ENCODE measurements at places on chromosomes 5 and 9. TPM values are rescaled to one million over a fixed set of nuclear protein-coding genes. Genes with fewer than 3 reads are reported as not detected.

GRCh38 chr5:57492632-57493031 is 10.0 kb upstream of the ACTBL2 start:
- no peak for DNase-seq

GRCh38 chr5:92741906-92742305 is 839.1 kb downstream of the NR2F1-AS1 start:
- DNase-seq, result no peak

DNA sequence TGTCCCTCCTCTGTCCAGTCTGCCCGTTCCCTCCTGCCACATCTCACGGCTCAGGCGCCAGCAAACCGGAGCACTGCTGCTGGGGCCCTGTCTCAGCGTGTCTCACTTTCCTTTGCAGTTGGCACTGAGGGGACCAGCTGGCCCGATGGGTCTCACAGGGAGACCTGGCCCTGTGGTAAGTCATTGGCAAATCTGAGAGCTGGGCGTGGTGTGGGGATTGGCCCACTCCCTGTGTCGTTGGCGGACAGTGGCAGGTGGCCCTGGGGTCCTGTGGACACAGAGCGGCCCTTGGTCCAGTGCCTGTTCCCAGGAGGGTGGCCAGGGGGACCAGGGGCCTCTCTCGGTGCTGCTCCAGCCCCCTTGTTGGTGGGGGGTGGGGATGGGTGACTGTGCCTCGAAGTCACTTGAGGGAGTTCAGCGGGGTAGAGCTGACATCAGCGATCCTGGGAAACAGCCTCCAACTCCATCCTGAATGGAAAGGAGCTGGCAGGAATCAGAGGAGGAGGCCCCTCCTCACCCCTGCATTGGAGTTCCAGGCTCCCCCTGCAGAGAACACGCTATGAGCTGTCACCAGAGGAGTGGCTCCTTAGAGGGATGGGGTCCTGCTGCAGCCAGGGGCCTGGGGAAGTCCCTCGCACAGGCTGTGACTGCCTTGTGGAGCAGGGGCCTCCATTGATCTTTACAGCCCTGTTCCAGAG is 111.0 kb downstream of the COL5A1 start:
- DNase-seq, result no peak

GRCh38 chr5:11903614-11904264 is 507 bp downstream of the CTNND2 start:
- DNase-seq, result no peak

- DNase-seq, result no peak
Observed at GRCh38 chr5:153670101-153670500, 179.6 kb downstream of the GRIA1 start.

DNA sequence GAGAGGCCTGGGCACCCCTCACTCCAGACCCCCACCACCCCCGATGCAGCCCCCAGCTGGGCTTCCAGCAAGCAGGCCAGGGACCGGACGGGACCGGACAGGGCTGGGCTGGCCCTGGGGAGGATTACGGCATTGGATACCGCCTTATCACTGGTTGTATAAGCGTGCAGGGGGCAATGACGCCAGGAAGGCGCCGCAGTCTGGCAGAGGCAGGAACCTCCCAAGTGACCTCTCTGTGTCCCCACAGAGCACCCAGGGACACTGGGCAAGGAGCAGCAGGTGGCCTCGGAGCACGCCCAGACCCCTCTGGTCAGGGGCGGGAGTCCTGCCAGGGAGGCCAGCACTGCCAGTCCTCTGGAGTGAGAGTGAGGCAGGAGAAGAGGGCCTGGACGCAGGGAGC is 723 bp upstream of the LCN15 start:
- no peak for DNase-seq

DNA sequence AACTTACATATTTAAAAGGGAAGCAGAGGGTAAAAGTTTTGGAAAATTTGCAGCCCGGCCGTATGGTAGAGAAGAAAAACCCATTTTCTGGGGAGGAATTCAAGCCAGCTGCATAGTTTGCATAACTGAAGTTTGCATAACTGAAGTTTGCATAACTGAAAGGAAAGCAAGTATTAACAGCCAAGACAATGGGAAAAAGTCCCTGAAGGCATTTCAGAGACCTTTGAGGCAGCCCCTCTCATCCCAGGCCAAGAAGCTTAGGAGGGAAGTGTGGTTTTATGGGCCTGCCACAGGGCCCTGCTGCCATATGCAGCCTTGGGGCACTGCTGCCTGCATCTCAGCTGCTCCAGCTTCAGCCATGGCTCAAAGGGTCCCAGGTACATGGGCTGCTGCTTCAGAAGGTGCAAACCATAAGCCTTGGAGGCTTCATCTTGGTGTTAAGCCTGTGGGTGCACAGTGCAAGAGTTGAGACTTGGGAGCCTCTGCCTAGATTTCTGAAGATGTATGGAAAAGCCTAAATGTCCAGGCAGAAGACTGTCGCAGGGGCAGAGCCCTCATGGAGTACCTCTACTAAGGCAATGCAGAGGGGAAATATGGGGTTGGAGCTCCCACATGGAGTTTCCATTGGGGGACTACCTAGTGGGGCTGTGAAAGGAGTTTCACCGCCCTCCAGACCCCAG is 36.9 kb upstream of the CXCL14 start:
- DNase-seq, result no peak

- DNase-seq, result no peak
Observed at GRCh38 chr5:173970878-173971650, 17.9 kb upstream of the C5orf47 start.

DNA sequence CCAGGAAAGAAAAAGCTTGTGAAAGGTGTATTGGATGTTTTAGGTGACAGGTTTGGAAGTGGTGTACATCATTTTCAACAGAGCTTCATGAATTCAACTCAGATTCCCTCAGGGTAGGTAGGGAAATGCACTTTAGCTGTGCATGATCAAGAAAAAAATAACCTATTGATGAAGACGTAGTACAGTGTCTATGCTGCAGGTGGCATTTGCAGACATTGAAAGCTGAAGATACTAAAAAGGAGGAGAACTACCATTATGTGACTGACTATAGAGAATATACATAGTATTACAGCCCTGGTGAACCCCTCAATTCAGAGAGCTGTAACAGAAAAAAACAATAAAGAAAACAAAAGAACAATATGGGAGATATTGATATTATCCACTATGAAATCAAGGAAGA is 2344.7 kb upstream of the ACO1 start:
- no peak for DNase-seq

- DNase-seq, result peak; percentile 56
Observed at GRCh38 chr9:133238851-133239532, 29.9 kb upstream of the OBP2B start.

GRCh38 chr5:65418661-65419060 is 63.1 kb downstream of the ADAMTS6 start:
- DNase-seq, result no peak

Gene CKMT2
- total RNA-seq, result 0.27 TPM

DNA sequence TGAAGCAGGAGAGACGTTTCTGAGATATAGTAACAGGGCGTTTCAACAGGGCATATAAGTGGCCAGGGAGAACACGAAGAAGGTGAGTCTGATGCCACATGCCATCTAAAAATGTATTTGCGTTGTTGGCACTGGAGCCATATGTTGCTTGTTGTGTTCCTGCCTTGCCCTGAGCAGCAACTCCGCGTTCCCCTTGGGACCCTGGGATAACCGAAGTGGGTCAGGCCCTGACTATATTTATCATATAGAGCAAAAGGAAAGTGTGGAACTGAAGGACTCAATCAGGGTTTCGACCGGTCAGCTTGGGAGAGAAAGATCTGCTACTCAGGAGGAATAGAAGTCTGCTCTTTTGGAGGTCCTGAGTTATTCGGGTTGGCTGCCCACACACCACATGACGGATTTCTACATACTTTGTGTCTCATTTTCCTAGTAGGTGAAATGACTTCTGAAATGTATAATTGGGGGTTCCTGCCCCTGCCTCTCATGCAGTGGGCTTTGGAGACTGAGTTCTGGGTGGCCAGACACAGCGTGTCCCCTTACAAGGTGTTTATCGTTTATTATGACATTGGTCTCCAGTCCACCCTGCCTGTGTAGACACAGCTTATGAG is 3.0 kb downstream of the STC2 start:
- DNase-seq, result no peak

DNA sequence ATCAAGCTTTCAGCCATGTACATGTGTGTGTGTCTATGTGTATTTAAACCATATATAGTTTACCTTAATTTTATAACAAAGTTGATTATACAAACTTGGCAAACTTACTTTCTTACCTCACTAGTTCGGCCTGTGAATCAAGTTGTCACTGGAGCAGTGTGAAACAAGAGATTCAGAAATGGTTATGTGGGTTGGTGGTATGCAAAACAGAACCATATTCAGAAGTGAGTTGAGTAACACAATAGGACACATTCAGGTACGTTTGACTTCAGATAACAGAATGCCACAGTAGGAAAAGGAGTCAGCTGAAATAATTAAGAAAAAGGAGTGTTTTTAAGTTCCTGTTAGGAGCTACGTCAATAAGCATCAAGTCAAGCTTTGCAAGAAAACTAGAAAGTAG is 21.5 kb downstream of the XPA start:
- no peak for DNase-seq

Gene NOXA1
- total RNA-seq, result 6.7 TPM

Gene FBLL1
- total RNA-seq, result not detected

DNA sequence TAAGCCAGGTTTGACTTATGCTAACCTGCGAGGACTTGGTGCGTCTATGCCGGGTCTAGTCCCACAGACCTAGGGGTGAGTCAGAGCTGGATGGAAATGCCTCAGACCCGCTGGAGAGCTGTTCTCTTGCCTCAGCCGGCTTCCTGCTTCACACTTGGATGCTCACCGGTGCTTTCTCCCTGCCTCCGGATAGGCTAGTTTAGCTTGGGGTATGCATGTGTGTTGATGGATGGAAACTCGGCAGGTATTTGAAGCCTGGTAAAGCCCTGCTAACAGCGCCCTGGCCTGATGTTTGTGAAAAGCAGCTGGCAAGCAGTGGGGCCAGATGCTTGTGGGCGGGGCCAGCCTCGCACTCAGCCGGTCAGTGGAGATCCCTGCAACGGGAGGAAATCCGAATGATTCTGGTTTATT is 29.3 kb downstream of the PRRC2B start:
- DNase-seq, result no peak

GRCh38 chr9:12826924-12827565 is 52.2 kb downstream of the LURAP1L start:
- DNase-seq, result no peak

DNA sequence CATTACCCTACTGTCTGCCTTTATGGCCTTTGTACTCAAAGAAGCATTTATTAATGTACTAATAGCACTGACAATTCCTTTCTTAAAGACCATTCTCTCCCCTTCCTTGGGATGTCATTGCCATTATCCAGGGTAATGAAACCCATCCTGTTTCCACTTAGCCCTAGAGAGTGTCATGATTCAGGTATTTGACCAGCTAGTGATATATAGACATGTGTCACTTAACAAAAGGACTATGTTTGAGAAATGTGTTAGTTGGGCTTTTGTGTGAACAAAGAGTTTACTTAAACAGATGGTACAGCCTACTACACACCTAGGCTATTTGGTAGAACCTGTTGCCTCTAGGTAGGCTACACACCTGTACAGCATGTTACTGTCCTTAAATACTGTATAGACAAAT is 2.0 kb downstream of the ATP6V0E1 start:
- DNase-seq, result no peak

Gene WDR31
- total RNA-seq, result 0.22 TPM

- DNase-seq, result no peak
Observed at GRCh38 chr5:134034326-134034725, 29.6 kb upstream of the VDAC1 start.

GRCh38 chr5:62214701-62215100 is 91.3 kb upstream of the KIF2A start:
- DNase-seq, result no peak

Gene ERAP2
- total RNA-seq, result 61.4 TPM

GRCh38 chr5:146103594-146103993 is 1.8 kb downstream of the PLAC8L1 start:
- DNase-seq, result no peak

Gene DPM2
- 41.7 TPM for total RNA-seq

Gene HOMER1
- total RNA-seq, result 2.1 TPM

Gene DRD1
- total RNA-seq, result not detected

Gene ABCA1
- total RNA-seq, result 16.9 TPM

Gene GMCL2
- not detected for total RNA-seq

DNA sequence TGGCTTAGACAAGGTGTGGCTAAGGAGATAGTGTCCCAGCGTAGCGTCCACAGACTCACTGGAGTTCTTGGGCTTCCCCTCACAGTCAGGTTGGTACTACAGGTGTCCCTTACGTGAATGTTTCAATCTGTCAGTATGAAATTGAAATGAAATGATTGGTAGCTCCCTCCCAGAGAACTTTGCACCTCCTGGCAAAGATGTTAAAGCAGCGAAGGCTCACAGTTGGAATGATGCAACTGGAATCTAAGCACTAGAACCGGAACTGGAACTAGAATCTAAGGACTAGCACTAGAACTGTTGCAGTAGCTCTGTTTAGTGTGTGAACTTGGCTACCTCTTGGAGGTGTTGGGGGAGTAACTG is 1.1 kb downstream of the SLC31A1 start:
- no peak for DNase-seq

Gene CNTLN
- 0.25 TPM for total RNA-seq

Gene LCNL1
- total RNA-seq, result 1.0 TPM

GRCh38 chr5:160450164-160450932 is 28.7 kb downstream of the PTTG1 start:
- no peak for DNase-seq

Gene SCGB3A2
- total RNA-seq, result not detected

Gene SPATA31D4
- not detected for total RNA-seq
